Activated T-cell treated with anti-CD3 and anti-CD28 coated beads, Interleukin-2, amount 50 U/mL, for 1 hour (primary cell): ENCODE measurements at places on chromosomes 12 and 14.

GRCh38 chr12:25322351-25322750, 71.6 kb upstream of the KRAS start:
- DNase-seq, result no peak

DNA sequence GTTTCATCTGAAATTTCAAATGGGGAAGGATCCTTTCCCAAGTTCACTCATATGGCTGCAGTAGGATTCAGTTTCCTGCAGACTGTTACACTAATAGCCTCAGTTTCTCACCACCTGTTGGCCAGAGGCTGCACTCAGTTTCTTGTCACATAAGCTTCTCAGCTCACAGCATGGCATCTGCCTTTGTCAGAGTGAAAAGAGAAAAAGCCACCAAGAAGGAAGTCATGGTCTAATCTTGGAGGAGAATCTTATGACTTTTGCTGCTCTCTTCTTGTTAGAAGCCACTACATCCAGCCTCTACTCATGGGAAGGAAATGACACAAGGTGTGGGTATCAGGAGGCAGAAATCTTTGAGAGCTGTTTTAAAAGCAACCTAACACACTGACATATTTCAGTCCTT, 39.4 kb upstream of the BTG1 start:
- no peak for DNase-seq

- no peak for DNase-seq
Observed at GRCh38 chr12:53940443-53941014, 1.9 kb downstream of the HOXC13 start.

DNA sequence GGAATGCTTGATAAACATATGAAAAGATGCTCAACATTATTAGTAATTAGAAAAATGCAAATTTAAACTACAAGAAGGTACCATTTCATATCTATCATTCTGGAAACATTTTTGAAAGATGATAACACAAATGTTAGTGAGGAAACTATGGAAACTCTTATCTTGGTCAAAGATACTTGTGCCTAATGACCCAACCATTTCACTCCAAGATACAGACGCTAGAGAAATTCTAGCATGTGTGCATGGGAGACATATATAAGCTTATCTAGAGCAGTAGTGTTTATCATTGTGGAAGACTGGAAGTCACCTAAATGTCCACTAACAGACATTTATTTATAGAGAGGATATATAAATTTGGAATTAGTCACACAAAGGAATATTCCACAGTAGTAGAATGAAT, 143.1 kb upstream of the HMGA2 start:
- no peak for DNase-seq

GRCh38 chr14:98994561-98994960, 277.4 kb downstream of the BCL11B start:
- DNase-seq, result no peak
